ENCODE measurements at places on chromosomes 7 and 10.

GRCh38 chr7:105816954-105817615 lies 59.3 kb downstream of the ATXN7L1 start:
- DNase-seq = no peak

DNA sequence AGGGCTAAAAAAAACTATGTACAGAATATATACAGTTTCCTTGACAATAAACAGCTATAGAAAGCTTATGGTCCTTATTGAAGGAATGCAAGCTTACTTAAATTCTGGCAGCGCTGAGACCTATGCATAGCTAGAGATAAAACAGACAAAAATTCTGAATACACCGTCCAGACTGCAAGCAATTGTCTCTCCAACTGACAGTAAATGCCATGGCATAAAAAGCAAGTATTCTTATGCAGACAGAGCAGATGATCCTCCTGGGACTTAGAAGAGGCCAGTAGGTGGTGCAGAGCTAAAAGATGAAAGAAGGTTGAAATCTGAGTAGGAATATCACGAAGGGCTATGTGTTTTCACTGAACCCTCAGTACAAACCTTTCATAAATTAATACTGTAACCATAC lies 157.0 kb upstream of the CACNA2D1 start:
- no peak for DNase-seq

DNA sequence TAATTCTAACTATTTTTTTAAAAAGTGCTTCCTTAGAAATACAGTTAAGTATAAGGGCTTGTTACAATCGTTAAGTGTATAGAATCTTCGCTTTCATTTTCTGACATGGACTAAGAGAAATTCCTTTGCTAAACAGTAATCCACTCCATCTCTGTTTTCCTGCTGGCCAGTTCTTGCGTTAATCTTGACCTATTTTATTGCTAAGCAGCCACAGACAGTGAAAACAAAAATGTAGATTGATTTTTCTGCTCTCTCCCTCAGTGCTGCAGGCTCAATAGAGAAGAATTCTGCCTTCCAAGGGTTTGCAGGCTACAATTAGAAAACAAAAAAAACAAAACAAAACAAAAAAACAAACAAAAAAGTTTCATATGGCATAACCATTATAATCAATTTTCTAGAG lies 310.4 kb upstream of the ADARB2 start:
- DNase-seq = no peak

- DNase-seq = peak; percentile 56
Measured at GRCh38 chr10:114855776-114856543, 34.4 kb downstream of the FHIP2A start.

GRCh38 chr7:155963771-155964195 lies 151.5 kb upstream of the SHH start:
- no peak for DNase-seq
